ENCODE measurements at places on chromosomes 16 and 17.

- DNase-seq: no peak
Measured at GRCh38 chr17:72420775-72421127, 299.9 kb downstream of the SOX9 start.

GRCh38 chr16:55271945-55272513, 52.0 kb upstream of the IRX6 start:
- no peak for DNase-seq

DNA sequence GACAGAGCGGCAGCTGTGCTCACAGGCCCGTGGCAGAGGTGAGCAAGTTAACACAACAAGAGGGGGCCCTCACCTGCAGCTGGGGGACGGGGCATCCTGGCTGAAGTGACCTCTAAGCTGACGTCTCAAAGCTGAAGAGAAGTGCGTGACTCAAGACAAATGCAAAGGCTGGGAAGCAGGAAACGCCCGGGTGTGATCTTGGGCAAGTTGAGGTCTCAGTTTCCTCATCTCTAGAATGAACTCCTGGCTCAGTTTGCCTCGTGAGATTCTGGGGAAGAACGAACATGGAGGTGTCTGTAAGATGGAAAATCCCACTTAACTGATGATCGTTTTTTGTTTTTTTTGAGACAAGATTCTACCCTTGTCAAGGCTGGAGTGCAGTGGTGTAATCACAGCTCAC, 40.1 kb upstream of the C1QL1 start:
- DNase-seq: no peak

GRCh38 chr16:86362155-86362849, 148.0 kb upstream of the FOXF1 start:
- DNase-seq: peak; percentile 32

GRCh38 chr17:81277946-81278693, 17.0 kb downstream of the SLC38A10 start:
- DNase-seq: no peak
